ENCODE measurements at places on chromosomes 4 and X.

- no peaks in the 10 kb centered on the region for H3K36me3 ChIP-seq
- no peak for DNase-seq
- no peaks in the 10 kb centered on the region for H3K27me3 ChIP-seq
- no peak overlapping the region for H3K4me3 ChIP-seq
Observed at GRCh38 chr4:61318431-61318830, 118.3 kb downstream of the ADGRL3 start.

- H3K4me3 ChIP-seq, result no peak overlapping the region
- H3K4me1 ChIP-seq, result no peaks in the 10 kb centered on the region
- no peak overlapping the region for H3K27ac ChIP-seq
- H3K36me3 ChIP-seq, result no peaks in the 10 kb centered on the region
- peaks cover 32% of the 10 kb centered on the region for H3K27me3 ChIP-seq
- DNase-seq, result no peak
Observed at GRCh38 chr4:168522829-168523489, 26.1 kb downstream of the PALLD start.

GRCh38 chr4:48472794-48473193 is 10.3 kb upstream of the SLC10A4 start:
- H3K36me3 ChIP-seq, result no peaks in the 10 kb centered on the region
- H3K27ac ChIP-seq, result no peak overlapping the region
- H3K4me3 ChIP-seq, result no peak overlapping the region
- DNase-seq, result no peak

- no peaks in the 10 kb centered on the region for H3K4me1 ChIP-seq
- no peaks in the 10 kb centered on the region for H3K27me3 ChIP-seq
- no peak for DNase-seq
- H3K4me3 ChIP-seq, result no peak overlapping the region
- H3K27ac ChIP-seq, result no peak overlapping the region
Observed at GRCh38 chr4:138113819-138114400, 128.2 kb downstream of the SLC7A11 start.

GRCh38 chr4:154497889-154498288 is 6.3 kb upstream of the DCHS2 start:
- H3K4me3 ChIP-seq, result no peak overlapping the region
- no peaks in the 10 kb centered on the region for H3K36me3 ChIP-seq
- H3K27ac ChIP-seq, result no peak overlapping the region
- DNase-seq, result no peak

Measured in activated CD4-positive, alpha-beta T cell treated with anti-CD3 and anti-CD28 coated beads, Interleukin-2, amount 10 ng/mL, durations not matched to agents 24 days and 14 days (primary cell).